ENCODE measurements at places on chromosomes 12 and 14.

- DNase-seq, result no peak
These were observed 136.8 kb downstream of the SRGAP1 start for GRCh38 chr12:63981343-63981742.

- DNase-seq, result peak; percentile 83
These were observed 612 bp downstream of the PPTC7 start for GRCh38 chr12:110582276-110583136.

DNA sequence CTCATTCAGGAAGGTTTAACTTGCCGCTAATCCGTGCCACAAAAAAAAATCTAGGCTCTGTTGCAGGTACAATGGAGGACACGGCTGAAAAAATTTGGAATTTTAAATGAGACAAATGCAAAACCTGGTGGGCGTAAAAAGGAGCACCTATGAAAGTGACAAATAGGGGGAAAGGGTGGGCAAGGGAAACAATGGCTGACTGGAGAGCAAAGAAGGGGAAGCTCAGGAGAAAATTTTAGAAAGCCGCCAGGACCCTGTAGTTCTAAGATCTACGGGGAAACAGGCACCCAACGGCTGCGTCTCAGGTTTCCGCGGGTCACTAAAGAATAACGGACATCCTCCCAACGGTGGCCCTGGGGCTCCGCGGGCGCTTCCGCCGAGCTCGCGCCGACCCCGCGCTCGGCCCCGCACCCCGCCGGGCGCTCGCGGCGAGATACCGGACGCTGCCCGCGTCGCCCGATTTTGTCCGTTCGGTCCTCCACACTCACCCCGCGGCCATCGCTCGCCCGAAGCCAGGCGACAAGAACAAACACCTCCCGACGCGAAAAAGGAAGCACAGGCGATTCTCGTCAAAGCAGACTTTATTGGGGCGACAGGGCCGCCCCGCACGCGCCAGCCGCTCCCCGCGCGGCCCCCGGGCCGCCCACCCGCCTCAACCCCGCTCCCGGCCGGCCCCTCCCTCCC is 1.1 kb upstream of the YY1 start:
- peak; percentile 55 for DNase-seq

- no peak for DNase-seq
These were observed 1.8 kb upstream of the SMARCD1 start for GRCh38 chr12:50083301-50083700.

- DNase-seq, result no peak
These were observed 170.1 kb upstream of the FRMD6 start for GRCh38 chr14:51481643-51482042.

DNA sequence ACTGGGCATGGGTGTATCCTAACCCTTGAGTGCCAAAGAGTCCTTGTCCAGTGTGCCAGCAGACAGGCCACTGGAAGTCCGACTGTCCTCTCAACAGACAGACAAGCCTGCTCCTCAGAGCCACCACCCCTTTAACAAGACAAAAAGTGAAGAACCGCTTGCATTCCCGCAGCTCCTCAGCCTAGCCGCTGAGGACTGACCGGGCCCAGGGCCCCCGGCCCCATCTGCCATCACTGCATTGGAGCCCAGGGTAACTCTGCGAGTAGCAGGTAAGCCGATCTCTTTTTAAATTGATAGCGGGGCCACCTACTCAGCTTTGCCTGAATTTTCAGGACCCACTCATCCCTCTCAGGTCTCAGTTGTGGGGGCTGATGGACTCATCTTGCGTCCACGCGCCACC is 68.9 kb downstream of the MOK start:
- no peak for DNase-seq

DNA sequence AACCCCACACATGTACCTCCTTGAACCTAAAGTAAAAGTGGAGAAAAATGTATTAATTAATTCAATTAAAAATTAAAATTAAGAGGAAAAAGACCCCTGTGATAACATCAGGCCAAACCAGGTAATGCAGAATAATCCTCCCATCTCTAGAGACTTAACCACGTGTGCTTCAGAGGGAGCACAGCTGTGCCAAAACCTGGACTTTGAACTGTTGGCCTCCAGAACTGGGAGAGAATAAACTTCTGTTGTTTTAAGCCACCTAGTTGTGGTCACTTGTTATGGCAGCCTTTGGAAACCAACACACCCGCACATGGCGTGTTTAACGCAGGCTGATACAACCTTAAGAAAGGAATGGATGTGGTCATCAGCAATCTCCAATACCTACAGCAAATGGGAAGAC is 23.8 kb downstream of the OAS2 start:
- no peak for DNase-seq

DNA sequence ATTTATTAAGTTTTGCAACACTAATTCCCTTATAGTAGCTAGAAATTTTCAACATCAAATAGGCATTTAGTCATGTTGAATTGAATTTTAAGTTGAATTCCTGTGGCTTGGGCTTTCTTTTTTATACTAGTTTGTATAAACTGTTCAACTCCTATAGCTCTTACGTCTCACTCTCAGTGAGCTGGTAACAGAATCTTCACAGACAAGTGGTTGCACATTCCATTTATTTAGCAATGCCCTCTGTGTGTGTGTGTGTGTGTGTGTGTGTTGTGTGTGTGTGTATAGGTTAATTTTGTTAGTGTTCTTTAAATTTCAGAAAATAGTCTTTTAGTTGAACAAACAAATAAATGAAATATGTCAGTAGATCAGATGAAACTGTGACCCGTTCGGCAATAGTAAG is 425.0 kb downstream of the NPAS3 start:
- DNase-seq, result no peak

DNA sequence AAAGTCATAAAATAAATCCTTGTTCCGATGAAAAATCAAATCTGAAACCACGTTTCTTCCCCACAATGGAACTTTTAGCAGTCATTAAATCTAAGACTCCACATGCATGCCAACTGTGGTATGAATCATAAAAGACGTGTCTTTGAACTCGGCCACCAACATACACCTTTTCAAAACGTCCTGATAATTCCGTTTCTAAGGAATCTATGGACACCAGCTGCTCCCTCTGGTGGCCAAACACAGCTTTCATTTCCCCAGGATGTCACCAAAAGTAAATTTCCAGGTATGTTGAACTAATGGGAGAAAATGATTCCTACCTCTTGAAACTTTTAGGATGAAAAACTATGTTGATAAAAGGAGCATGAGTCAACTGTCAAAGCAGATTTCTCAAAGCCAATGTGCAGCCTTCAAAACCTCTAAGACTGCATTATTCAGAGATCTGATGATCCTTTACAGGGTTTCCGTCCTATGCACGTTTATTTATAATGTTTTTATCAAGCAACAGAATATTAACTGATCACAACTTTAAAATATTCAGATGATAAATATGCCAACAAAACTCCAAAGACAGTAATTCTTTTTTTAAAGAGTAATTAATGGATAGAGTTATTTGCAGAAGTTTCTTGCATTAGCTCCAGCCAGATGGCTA is 96.2 kb downstream of the CIT start:
- no peak for DNase-seq

DNA sequence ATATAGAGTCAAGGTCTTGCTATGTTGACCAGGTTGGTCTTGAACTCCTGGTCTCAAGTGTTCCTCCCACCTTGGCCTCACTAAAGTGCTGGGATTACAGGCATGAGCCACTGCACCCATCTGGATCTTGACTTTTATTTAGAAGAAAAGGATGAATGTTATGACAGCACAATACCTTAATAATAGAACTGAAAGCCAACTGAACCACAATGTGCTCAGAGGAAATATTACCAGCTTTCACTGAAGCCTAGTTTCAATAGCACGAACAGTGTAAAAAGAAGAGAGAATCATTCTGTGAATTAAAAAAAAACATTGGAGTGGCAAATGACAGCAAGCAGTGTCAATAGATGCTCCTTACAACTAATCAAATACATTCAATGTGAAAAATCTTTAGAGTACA is 239.2 kb upstream of the RMST start:
- no peak for DNase-seq

DNA sequence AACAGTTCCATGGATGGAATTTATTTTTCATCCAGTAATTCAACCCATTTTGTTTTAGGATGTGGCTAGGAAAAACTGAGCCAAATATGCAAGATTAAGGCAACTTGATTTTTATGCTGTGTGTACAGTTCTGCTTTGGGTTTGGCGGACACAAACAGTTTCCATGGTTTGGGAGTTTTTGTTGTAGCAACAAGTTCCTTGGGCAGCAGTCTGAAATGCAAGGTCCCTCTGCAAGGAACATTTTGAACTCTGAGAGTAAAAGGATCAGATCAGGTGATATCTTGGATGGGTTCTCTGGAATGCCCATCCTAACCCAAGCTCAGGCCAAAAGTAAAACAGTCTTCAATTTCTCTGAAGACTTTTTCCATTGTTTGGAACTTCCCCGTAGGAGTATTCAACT is 161.2 kb downstream of the TMX1 start:
- no peak for DNase-seq

DNA sequence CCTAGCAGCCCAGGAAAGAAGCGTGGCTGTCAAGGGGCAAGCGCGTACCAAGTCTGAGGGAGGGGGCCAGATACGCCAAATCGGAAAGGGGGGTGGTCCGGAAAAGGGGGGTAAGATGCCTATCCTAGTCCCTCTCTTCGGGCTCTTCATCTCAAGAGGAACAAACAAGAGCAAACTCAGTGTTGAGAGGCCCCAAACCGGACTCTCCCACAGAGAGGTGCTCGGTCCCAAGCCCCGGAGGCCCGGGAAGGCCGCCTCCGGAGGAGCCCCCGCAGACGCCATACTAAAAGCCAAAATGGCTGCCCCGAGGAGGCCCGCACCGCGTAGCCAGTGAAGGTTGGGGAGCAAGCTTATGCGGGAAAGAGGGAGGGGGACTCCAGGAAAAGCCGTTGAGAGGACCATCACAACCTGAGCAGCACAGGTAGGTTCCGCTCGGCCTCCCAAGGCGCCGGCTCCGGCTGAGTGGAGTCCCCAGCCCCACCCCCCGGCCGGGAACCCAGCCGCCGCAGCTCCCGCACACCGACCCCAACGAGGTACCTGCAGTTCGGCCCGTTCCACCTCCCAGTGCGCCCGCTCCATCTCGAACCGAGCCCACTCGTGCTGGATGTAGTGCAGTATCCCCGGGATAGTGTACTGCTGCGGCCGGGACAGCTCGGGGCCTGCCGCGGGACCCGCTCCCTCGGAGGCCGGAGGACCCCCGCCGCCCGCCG is at the start of gene AP4S1:
AP4S1 (plus strand) TSS at position 283 of the 710 bp plus-strand sequence. CDS start 40,548 bp downstream, outside the sequence.
- peak; percentile 61 for DNase-seq

- no peak for DNase-seq
These were observed 73.6 kb upstream of the ELK3 start for GRCh38 chr12:96120359-96121100.

GRCh38 chr14:104175811-104176210 is 37.4 kb downstream of the KIF26A start:
- no peak for DNase-seq

DNA sequence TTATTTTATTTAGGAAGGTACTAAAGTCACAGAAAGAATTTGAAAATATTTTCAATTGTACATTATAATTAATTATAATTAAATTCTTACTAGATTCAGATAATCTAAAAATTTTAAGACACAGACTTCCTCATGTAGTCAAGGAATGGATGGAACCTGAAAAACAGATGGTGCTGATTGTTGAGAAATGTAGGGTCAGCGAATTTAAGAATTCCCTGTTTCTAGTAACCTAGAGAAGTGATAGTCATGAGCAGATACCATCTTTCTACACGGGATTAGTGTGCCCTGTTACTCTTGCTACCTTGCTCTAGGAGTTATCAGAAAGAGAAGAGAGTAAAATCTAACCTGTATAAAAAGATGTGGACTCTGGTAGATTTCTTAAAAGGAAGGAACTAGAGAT is 37.5 kb upstream of the PTHLH start:
- DNase-seq, result no peak

GRCh38 chr14:70013271-70013873 is 134.2 kb downstream of the SMOC1 start:
- peak; percentile 62 for DNase-seq

- DNase-seq, result no peak
These were observed 658.6 kb upstream of the LMO3 start for GRCh38 chr12:17264603-17265002.

DNA sequence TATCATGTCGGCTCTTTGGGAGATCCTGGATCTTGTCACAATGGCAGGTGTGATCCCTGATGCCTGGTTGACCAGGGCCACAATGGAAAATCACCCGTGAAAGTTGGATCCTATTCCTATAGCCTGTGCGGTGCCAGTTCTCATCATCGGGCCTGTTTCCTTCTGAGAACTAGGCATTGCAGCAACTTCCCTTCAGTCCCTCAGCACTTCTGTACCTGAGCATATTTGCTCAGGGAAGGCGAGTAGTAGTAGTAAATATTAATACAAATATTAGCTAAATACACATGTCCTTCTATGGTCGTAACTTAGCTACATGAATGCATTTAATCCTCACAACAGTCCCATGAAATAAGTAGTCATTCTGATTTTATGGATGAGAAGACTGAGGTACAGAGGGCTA is 22.1 kb upstream of the TAMALIN start:
- DNase-seq, result no peak
